ENCODE measurements at places on chromosomes 2 and 18.

GRCh38 chr18:50947899-50948298 lies 19.9 kb upstream of the ELAC1 start:
- no peak for DNase-seq

- no peak for DNase-seq
Measured at GRCh38 chr2:117931978-117932377, 81.9 kb downstream of the CCDC93 start.

DNA sequence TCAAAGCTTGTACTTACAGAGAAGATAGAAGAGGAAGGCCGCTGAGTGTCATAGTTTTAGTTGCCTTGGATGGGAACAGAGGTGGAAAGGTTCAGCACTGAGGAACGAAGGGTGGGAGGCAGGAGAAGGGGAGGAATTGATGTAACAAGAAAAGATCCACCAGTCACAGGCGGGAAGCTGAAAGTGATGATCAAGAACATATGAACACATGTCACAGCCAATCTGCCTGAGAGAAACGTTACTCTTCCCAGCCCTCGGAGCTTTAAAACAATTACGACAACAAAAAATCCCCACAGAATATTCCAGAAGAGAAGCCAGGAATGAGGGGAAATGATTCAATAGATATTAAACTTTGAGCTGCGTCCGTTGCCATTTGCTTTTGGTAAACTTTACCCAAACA lies 87.1 kb downstream of the TSHZ1 start:
- no peak for DNase-seq

DNA sequence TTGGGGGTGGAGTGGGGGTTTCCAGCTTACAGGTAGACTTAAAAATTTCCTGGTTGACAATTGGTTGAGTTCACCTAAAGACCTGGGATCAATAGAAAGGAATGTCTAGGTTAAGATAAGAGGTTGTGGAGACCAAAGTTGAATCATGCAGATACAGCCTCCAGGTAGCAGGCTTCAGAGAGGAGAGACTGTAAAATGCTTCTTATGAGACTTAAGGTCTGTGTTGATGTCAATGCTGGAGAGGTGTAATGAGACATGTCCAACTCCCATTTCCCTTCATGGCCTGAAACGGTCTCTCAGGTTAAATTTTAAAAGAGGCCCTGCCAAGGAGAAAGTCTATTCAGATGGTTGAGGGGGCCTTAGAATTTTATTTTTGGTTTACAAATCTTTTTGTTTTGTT lies 38.5 kb upstream of the RND3 start:
- no peak for DNase-seq

GRCh38 chr18:55869556-55870501 lies 281.8 kb upstream of the TCF4 start:
- no peak for DNase-seq

DNA sequence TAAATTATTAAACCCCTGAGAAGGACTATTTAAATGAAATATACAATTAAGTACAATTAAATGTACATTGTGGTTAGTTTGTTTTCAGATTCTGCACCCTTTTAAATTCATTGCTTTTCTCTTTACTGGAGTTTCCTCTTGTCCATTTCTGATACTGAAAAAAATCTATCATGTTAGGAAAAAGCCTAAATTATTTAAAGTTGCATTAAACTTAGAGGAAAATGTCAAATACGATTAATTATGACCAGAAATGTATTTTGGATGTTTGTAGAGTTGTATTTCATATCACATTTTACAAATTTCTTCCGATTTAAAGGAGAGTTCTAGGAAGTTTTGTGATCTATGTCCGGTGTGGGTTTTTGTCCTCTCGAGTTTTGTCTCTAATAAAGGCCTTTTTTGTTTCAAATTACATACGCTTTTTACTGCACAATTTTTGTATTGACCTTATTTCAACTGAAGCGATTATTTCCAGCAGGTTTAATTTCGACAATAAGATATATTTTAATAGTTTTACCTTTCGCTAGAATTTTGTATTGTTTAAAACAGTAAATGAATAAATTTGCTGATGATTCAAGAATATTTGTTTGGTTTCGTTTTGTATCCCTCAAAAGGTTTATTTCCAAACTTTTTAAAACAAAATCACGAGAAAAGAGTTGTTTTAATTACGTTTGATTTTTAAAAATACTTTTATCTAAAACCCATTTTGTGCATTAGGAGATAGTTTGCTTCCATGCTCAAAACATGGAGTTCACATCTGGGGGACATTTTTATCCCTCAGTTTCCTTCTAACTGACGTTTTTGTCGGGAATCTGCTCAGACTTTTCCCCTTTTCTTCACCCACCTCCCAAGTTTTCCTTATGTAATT lies 3.3 kb upstream of the SATB2 start:
- no peak for DNase-seq

DNA sequence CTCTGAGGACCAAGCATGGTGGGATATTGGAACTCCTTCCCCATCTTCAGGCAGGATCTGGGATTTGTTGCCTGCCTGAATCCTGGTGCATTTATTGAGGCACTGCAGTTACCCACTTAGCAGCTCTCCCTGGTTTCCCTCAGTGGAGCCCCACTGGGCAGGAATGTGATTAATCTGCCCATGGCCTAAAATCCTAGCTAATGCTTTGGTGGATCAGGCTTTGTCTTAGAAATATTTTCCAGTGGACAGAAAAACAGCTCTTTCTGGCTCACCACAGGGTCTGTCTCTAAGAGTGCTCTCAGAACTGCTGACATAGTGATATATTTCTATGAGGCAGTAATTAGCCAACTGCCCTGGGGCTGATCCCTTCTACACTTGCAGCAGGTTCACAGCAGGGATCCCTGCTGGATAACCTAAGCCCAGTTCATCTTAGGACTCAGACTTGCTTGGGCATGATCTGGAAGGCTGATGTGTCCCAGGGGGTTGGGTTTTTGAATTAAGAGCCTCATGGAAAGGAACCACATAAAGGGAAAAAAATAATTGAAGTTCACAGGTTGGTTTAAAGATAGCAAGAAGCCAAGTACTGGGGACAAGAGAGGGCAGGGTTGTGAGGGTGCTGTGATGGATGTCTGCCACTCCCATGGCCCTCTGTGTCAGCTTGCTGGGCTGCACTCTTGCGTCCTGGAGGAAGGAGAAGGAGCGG lies 44.3 kb upstream of the ZDBF2 start:
- no peak for DNase-seq

- no peak for DNase-seq
Measured at GRCh38 chr2:224069172-224069571, 30.1 kb upstream of the SERPINE2 start.

GRCh38 chr18:74006143-74006542 lies 141.5 kb downstream of the FBXO15 start:
- no peak for DNase-seq

DNA sequence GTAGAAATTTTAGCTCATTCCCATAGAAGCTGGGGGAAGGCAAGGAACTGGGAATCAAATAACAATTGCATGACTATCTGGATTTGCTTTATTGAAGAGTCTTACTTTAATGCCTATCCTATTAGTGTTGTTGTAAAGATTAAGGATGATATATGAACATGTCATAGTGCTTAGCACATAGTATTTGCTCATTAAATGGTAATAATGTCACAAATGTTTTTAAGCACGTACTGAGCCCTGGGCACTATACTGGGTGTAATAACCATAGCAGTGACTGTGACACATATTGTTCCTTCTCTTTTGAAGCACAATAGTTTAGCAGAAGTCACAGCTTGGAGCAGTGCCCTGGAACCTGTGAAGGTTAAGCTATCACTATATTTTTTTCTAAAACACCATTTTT lies 47.2 kb upstream of the DTNB start:
- no peak for DNase-seq

GRCh38 chr2:19473350-19473749 lies 114.9 kb upstream of the OSR1 start:
- no peak for DNase-seq

DNA sequence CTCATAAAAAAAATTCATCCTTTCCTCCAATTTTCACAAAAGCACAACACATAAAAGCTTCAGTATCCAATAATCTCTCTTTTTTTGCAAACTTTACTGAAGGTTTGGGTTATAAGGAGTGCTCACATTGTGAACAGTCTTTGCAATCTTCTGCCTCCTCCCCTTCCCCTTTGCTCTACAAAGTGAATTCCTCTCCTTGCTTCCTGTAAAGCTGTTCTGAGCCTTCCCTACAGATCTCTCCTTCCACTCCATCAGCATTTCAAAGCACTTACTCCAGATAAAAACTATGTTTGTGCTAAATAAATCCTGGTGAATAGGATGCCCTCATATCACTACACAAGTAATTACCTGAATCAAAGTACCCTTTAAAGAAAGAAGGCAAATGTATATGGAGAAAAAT lies 4.6 kb upstream of the PDK1 start:
- no peak for DNase-seq

GRCh38 chr2:190973726-190974628 lies 40.0 kb downstream of the STAT1 start:
- DNase-seq, result no peak

DNA sequence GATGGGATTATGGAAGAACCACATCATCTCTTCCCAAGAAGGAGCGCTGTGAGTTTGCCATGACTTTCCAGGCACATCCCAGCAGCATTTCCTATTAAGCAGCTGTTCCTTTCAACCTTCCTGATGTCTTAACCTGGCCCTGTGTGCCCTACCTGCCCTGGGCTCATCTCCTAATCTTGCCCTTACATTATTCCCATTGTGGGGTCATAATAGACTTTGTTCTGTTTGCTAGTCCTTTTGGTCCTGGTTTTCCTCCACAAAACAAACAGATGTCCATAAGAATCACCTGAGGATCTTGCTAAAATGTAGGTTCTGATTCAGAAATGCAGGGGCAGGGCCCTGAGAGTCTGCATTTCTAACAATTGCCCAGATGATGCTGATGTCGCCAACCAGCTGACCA lies 38.6 kb upstream of the TANK start:
- DNase-seq, result no peak

DNA sequence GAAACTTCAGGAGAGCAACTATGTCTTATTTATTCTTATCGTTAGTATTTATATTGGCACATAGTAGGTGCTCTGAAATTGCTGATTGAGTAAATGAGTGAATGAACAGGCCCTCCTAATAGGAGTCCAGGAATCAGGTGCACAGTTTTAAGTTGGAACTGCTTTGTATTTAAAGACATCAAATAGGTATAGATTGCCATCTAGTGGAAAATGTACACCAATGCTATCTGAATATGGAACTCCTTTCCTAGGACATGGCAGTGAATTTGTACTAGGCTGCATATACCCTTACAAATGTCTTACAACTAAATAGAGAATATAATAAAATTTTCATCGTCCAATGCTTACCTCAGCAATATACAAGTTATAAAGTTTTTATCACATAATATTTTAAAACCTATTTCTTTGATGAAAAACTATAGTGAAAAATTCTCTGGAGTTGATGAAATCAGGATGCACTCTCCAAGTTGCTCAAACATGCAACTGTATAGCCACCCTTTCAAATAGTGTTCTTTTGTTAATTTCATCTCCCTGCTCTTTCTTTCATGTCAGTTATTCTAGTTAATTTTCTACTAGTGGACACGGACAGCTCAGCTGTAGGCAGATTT lies 318.9 kb upstream of the SYT4 start:
- no peak for DNase-seq

GRCh38 chr2:218398437-218399390 lies 954 bp upstream of the CTDSP1 start:
- peak; percentile 67 for DNase-seq

- DNase-seq, result no peak
Measured at GRCh38 chr2:112836163-112836560, 417 bp downstream of the IL1B start.

GRCh38 chr2:140308706-140309105 lies 1528.5 kb upstream of the NXPH2 start:
- no peak for DNase-seq

- no peak for DNase-seq
Measured at GRCh38 chr2:200741468-200742202, 70.1 kb upstream of the BZW1 start.

GRCh38 chr2:105712981-105713596 lies 31.6 kb upstream of the NCK2 start:
- no peak for DNase-seq

GRCh38 chr18:58104096-58104495 lies 60.1 kb downstream of the NEDD4L start:
- DNase-seq, result no peak

GRCh38 chr18:13054336-13054735 lies 63.2 kb downstream of the CEP192 start:
- DNase-seq, result peak; percentile 35

DNA sequence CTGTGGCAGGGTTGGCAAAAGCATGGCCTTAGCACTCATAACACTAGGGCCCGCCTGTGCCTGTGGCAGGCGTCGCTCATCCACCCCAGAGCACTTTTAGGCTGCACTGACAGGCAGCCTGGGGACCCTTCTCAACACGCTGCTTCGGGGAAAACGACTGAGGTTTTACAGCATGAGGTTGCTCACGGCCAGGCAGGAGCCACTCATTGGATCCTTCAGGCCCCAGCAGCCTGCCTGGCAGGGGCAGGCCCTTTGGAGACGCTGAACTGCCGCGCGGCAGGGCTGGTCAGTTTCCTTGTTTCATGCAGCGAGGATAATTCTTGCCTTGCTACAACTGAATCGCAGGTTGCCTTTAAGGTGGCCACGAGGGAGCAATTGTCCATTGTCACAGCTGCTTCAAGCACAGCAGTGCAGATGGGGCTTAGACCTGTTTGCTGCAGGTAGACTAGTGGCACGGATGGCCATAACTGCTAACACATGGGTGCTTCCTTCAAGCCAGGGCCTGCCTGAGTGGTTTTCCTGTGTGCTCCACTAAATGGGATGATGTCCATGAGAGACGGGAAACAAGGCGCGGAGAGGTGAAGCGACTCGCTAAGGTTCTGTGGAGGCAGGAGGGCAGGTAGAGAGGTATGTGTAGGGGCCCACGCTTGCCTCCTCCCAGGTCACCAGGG lies 49.9 kb upstream of the HS6ST1 start:
- no peak for DNase-seq

GRCh38 chr2:213248637-213249036 lies 35.6 kb upstream of the SPAG16 start:
- DNase-seq, result no peak

DNA sequence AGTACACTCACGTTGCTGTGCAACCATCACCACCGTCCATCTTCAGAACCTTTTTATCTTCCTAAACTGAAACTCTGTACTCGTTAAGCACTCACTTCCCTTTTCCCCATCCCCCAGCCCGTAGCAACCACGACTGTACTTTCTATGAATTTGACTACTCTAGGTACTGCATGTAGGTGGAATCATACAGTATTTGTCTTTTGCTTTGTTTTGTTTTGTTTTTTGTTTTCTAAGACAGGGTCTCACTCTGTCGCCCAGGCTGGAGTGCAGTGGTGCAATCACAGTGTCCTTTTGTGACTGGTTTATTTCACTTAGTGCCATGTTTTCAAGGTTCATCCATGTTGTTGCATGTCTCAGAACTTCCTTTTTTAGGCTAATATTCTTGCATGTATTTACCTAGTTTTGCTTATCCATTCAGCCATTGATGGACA lies 7.0 kb upstream of the TYMS start:
- DNase-seq, result no peak

DNA sequence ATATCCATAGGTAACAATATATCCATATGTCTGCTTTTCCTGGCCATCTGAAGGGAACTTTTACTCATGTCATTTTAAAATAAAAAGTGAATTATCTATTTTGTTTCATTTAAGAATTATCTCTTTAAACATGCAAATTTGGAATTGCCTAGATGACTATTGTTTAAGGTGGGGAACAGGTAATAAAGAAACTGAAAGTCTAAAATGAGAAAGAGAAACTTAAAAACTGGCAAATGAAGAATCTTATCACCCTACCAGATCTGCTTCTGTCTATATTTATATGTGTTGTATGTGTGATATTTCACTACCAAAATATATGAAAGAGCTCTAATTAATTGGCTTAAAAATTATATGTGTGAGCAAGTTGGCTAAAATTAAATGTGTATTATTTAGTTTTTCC lies 243.2 kb upstream of the KCNH7 start:
- DNase-seq, result no peak

- no peak for DNase-seq
Measured at GRCh38 chr2:29881089-29881730, 40.2 kb downstream of the ALK start.
